Heart left ventricle (tissue), 16 donors: ENCODE measurements at places on chromosomes 11 and 22. TPM values are rescaled to one million over a fixed set of nuclear protein-coding genes. Genes with fewer than 3 reads are reported as not detected.

Gene ZNF214
- polyA plus RNA-seq: 0.23 TPM

Gene FAM227A
- 0.38 TPM for polyA plus RNA-seq

Gene TSSK2
- 0.19 TPM for polyA plus RNA-seq

Gene OR8D4
- polyA plus RNA-seq: not detected

Gene BRD1
- polyA plus RNA-seq: 12.0 TPM

Gene RFPL1
- not detected for polyA plus RNA-seq
